ENCODE measurements at places on chromosomes 1 and 21.

GRCh38 chr1:86194491-86195034 lies 38.0 kb upstream of the COL24A1 start:
- no peak for DNase-seq

GRCh38 chr1:84365225-84366221 lies 32.8 kb upstream of the DNASE2B start:
- DNase-seq: peak; percentile 99

- DNase-seq: no peak
These were observed 43.4 kb downstream of the SHCBP1L start for GRCh38 chr1:182909578-182909977.

DNA sequence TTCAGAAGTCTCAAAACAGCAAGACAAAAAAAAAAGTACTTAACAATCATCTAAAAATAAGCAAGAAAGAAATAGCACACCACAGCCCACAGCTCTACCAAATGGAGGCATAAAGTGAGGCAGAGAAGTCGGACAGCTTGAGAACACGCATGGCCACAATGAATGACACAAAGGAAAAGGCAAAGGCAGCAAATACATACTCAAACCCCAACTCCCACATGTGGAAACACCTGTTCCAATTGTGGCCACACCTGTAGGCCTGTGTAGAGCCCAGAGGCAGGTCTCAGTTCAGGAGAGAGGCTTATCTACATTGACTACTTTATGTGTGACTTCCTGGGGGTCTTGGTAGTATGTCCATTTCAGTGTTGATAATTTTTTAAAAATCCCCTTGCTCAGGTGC lies 543.5 kb downstream of the LMO4 start:
- no peak for DNase-seq

DNA sequence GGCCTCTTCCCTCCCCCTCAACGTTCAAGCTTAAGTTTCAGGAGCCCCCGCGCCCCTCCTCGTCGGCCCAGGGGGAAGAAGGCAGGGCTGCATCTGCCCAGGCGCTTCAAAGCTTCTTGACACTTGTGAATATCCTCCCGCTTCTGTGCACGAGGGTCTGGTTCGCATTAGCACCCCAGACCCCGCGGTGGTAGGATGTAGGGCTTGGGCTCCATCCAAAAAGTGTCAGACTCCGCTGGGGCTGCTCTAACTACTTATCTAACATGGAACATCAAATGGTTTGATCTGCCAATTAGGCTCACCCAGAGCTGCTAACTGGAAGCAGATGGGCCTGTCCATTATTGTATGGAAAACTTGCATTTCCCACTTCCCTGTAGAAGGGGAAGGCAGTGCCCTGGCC lies 28.9 kb downstream of the TAS1R2 start:
- DNase-seq: no peak

DNA sequence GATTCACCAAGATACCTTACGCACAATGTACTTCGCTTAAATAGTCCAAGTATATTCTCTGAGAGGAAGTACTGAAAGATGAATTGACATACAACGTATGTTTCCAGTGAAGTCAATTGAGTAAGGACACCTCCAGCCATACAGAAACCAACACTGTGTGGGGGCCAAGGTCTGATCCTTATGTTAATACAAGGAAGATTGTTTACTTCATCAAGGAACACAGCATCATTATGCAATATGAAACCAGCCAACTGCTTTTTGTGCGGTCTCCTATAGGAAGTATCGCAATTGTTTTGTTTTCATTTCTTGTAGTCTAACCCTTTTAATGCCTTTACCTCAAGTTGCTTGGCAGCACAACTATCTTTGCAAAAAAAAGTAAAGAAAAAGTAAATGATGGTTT lies 28.2 kb upstream of the TEKT2 start:
- DNase-seq: no peak

DNA sequence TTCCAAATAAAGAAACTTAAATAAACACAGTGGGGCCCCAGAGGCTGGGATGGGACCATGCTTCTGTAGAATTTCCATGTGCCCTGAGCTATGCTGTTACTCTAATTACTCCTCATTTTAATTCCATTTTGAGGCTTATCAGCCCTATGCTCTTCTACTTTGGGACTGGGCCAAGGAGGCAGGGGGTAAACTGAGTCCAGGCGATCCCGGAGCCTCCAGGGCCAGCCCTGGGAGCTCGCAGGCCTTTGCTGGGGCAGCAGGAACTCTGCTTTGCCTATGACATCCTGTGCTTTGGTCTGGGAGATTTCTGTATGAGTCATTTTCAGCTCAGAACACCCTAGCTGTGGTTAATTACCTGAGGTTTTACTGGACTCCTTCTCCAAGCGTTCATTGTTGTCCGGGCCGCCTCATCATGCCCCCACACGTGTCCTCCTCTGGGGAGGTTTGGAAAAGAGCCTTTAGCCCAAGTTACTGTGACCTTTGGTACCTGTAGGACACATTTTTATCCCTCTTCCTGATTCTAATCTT lies 95.7 kb downstream of the RHOU start:
- peak; percentile 70 for DNase-seq

- DNase-seq: no peak
These were observed 15.7 kb downstream of the GAS5 start for GRCh38 chr1:173852105-173852504.

- DNase-seq: no peak
These were observed 11.4 kb downstream of the SLC1A7 start for GRCh38 chr1:53130878-53131589.

GRCh38 chr1:63466759-63467158 lies 56.3 kb downstream of the ITGB3BP start:
- no peak for DNase-seq

DNA sequence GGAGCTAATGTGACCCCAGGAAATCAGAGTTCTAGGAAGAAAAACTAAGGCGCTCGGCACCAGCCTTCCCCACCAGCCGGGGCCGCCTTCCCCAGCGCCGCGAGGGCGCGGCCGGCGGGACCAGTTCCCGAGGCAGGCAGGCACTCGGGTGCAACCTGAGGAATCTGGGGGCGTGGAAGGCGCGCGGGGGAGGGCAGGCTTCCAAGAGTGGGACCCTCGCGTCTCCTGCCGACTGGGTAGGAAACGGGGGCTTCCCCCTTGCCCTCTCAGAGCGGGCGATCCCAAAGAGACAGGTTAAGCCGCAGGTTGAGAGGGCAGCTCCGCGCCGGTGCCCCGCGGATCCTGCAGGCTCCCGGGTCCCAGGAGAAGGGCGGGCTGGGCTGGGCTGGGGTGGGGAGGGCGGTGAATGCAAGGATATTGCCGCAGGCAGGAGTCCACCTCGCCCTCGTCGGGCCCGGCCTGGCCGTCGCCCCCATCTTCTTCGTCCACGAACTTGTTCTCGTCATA lies 431 bp downstream of the ARPC5 start:
- DNase-seq: no peak

GRCh38 chr1:52288286-52288685 lies 77.7 kb downstream of the CC2D1B start:
- peak; percentile 80 for DNase-seq

DNA sequence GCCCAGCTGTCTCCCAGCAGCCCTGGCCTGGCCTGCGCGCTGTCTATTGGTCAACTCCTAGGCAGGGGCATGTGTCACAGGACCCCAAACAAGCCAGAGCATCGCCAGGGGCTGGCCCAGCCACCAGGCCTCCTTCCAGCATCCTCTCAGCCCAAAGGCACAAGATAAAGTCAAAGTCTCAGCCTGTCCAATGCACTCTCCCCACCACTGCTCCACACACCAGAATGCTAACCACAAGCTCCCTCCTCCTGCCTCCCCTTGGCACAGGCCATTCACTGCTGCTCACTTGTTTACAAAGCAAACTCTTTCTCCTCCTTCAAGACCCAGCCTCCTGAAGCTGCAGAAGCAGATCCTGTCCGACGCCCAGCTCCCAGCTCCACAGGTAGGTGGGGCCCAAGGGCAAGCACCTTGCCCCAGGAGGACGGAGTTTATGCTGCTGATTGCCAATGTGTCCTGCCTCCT lies 133.4 kb downstream of the DMRTB1 start:
- peak; percentile 16 for DNase-seq

- DNase-seq: peak; percentile 34
These were observed 281.6 kb upstream of the FMN2 start for GRCh38 chr1:239810061-239810481.

DNA sequence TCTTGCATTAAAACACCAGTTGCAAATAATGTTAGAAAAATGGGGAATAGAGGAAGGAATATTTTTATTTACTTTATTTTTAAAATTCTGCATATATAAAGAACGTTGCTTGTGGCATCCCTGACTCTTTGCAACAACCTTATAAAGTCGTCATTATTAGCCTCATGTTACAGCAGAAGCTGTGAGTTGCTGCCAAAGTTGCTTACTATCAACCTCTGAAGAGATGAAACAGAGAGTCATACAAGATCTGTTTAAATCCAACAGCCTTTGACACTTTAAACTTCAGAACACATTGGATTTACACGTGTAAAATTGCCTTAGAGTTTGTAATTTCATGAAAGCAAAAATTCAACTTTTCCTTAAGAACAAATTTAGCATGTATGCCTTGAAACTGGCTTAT lies 221.9 kb downstream of the MRPL39 start:
- no peak for DNase-seq

- DNase-seq: no peak
These were observed 133.8 kb downstream of the PTPRC start for GRCh38 chr1:198772626-198773025.

GRCh38 chr1:53899708-53900107 lies 5.7 kb downstream of the DIO1 start:
- DNase-seq: no peak

DNA sequence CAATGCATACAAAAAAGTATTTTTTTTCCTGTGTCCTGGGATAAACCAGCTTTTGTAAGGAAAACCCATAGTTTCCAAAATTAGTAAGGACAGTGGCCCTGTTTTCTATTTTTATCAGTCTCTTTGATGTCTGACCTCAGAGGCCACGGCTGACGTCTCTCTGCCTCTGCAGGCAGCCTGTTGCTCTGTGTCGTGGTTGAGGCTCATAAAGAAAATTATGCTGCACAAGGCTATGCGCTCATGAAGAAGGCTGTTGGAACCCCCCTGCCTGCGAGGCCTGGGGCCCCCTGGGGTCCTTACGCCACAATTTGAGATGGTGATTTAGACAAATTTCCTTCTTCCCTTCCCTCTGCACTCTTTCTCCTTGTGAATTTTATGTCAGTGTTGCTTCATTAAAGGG lies 48.9 kb downstream of the AGPAT3 start:
- peak; percentile 34 for DNase-seq

GRCh38 chr1:221448585-221449175 lies 293.2 kb downstream of the DUSP10 start:
- DNase-seq: no peak

GRCh38 chr1:232558954-232559353 lies 71.0 kb downstream of the SIPA1L2 start:
- DNase-seq: no peak

DNA sequence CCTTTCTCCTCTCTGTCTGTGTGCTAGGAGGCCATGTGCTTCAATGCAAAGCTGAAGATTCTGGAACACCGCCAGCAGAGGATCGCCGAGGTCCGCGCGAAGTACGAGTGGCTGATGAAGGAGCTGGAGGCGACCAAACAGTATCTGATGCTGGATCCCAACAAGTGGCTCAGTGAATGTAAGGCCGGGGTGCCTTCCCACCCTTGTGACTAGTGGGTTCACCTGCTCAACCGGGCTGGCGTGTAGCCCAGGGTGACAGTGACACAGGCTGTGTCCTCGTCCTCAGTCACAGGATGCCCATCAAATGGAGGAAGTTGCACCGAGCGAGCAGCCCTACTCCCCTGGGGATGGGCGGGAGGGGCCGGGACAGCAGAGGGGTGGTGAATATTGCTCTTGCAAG lies 544.1 kb downstream of the KIF26B start:
- no peak for DNase-seq

GRCh38 chr1:50796272-50796671 lies 163.8 kb downstream of the FAF1 start:
- no peak for DNase-seq

GRCh38 chr1:160747717-160748116 lies 8.7 kb downstream of the SLAMF7 start:
- DNase-seq: no peak

DNA sequence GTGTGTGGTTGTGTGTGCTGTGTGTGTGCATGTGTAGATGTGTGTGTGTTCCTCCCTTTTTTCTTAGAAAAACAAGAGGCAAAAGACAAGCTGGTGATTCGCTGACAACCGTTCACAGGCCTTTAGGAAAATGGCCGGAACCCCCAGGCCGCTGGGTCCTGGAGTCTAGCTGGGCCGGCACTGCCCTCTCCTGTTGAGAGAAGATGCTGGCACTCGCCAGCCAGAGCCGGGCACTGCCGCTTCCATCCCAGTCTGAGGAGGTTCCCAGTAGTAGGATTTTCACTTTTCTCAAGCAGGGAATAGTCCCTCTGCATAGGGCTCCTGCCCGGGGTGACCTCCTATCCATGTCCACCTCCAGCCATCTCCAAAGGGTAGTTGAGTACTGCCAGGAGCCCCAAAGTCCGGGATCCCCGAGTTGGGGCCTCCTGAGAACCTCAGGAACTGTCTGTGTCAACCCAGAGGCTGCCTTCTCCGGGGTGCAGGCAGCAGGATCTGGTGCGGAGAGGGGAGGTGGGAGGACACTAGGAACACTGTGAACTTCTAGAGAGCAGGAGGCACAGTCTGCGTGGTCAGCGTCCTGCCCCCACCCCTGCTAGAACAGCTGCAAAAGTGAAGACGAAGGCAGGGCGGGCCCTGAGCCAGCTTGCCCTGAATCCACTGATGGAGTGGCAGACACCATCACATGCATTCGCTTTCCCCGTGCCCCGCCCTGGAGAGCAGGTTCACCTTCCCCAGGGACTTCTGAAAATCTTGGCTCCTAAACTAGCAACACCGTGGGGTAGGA lies 44.1 kb upstream of the ARHGEF16 start:
- DNase-seq: peak; percentile 47

DNA sequence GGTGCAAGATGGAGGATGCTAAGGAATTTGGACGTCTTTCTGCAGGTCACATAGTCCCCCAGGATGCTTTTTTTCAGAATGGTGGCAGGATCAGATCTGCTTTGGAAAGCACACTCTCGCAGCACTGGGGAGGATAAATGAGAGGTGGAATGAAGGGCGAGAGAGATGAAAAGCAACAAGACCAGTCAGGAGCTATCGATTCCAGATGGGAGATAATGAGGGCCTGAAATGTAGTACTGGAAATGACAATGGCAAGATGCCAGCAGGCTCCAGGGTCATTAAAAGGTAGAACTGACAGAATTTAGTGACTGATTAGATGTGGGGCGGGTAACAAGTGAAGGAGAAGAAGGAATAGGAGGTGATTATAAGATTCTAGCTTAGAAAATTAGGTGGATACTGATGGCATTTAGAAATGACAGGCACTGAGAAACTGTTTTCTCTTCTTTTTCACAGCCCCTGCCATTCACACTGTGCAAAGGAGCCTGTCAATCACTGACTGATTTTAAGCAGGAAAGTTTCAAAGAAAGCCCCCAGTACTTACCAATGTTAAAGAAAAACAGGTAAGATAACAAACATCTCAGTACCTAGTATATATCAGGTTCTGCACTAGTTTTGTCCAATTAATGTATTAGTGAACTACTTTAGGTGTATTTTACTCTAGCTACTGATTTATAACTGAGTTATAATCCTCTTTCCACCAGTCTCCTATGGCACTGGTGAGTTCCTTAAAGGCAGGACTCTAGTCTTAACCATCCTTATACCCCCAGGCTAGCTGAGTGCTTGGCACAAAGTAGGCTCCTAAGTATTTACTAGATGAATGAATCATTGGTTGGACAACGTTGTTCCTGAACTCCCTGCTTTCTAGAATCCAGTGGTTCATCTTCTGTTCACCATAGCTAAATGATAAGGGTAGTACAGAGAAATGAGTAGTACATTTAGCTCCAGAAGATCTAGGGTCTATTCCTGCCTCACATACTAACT lies 9.2 kb downstream of the PIGM start:
- no peak for DNase-seq

GRCh38 chr21:33767236-33767635 lies 124.9 kb downstream of the ITSN1 start:
- peak; percentile 58 for DNase-seq
